Activated CD4-positive, alpha-beta T cell treated with anti-CD3 and anti-CD28 coated beads, Interleukin-2, amount 10 ng/mL, durations not matched to agents 7 days and 5 days (primary cell): ENCODE measurements at places on chromosomes 6 and 20.
A peak's percentile ranks its signal among the peaks of the same experiment; 100 is the strongest.

GRCh38 chr20:44036441-44036840, 121.8 kb downstream of the TOX2 start:
- DNase-seq: no peak

DNA sequence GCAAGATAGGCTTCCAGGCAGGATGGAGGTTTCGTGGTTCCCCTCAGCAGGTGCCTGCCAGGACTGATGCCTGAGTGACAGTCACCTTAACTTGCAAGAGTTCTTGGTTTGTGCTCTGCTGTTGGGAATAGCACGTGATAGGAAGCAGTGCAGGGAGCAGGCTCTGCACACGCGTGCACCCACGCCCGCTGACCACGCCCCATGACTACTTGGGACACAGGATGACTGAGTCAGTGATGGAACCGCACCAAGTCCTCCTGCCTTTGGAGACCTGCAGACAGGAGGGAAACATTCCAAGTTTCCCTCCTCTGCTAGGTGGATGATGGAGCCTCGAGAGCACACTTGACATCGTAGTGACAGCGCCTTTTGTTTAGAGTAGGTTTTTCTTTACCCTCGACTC, 164.2 kb downstream of the DTNBP1 start:
- DNase-seq: no peak

GRCh38 chr6:37535759-37536490, 36.2 kb upstream of the CCDC167 start:
- DNase-seq: no peak

- no peak for DNase-seq
Observed at GRCh38 chr6:46254946-46255345, 84.2 kb upstream of the ENPP5 start.

- no peak for DNase-seq
Observed at GRCh38 chr6:52691718-52692117, 20.8 kb downstream of the TMEM14A start.

DNA sequence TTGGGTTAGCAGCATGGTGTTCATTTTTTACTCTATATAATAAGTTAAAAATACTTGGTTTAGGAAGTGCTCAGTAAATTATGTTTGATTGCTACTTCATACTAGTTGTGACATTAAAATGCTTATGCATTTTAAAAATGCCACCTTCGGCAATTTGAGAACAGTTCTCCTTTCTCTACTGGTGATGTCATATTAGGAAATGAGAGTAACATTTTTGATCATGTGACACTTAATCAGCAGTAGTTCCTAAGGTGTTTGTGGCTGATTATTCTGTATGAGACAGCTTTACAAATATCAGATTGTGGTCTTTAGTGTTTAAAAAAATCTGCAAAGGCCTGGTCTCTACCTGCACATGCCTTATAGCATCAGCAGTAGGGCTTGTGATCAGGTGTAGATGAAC, 4.4 kb downstream of the GZF1 start:
- no peak for DNase-seq

DNA sequence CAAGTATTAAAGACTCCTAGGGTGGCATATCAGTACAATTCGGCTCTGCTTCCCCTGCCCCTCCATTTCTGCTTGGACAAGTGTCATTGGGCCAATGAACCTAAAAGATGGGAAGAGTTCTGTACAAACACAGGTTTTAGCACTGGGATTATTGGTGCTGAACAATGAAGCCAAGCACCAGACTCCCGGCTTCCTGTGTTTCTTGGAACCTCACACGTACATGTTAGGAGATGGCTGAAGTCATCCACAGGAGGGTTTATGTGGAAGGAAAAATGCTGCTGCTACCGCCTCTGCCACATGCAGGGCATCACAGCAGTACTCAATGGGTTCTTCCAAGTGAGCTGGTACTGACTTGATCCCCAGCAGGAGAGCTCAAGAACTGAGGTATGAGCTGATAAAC, 49.7 kb downstream of the TNFRSF21 start:
- no peak for DNase-seq

- no peak for DNase-seq
Observed at GRCh38 chr6:43937236-43938177, 167.5 kb downstream of the VEGFA start.

- no peak for DNase-seq
Observed at GRCh38 chr20:11780765-11781369, 136.8 kb upstream of the BTBD3 start.

GRCh38 chr6:85405175-85405852, 44.6 kb upstream of the NT5E start:
- no peak for DNase-seq

- DNase-seq: no peak
Observed at GRCh38 chr6:150770637-150771036, 94.9 kb upstream of the MTHFD1L start.

GRCh38 chr6:23445157-23445710, 680.8 kb upstream of the NRSN1 start:
- no peak for DNase-seq

DNA sequence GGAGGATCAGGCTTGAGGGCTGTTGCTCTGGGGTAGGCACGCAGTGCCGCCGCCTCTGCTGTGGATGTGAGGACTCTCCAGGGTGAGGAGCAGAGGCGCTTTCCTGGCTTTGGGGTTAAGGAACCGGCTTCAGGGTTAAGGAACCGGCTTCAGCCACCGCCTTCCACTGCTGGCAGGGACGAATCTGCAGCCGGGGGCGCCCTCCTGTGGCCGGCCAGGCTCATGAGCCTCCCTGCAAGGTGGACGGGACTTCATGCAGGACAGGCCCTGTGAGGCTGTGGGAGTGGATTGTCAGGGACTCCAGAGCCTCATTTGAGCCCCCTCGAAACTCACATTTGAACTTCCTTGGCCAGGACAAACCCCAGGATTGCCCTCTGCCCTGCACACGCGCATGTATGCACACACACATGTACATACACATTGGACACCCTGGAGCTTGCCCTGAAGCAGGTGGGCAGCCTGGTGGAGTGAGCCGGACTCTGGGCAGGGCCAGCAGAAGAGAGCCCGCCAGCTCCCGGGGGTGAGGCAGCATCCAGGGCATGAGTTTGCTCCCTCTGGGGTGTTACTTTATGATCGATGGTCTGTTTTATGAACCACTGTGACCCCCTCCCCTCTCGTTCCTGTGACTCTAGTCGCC, 146.9 kb downstream of the PHACTR3 start:
- DNase-seq: peak; percentile 41

DNA sequence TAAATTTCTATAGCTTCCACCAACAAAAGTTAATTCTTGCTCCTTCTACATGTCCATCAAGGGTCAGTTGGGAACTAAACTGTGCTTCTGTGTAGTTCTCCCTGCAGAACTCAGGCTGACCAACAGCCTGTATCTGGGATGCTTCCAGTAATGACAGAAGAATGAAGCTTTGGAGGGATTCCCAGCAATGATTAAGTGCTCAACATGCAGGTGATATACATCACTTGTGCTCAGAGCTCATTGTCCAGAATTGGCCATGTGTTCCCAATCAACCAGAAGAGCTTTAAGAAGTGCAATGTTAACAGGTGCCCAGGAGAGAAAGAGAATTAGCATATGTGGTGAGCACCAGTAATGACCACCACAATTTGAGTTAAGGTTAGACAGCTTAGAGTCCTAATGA, 37.4 kb upstream of the SNRPB2 start:
- no peak for DNase-seq

DNA sequence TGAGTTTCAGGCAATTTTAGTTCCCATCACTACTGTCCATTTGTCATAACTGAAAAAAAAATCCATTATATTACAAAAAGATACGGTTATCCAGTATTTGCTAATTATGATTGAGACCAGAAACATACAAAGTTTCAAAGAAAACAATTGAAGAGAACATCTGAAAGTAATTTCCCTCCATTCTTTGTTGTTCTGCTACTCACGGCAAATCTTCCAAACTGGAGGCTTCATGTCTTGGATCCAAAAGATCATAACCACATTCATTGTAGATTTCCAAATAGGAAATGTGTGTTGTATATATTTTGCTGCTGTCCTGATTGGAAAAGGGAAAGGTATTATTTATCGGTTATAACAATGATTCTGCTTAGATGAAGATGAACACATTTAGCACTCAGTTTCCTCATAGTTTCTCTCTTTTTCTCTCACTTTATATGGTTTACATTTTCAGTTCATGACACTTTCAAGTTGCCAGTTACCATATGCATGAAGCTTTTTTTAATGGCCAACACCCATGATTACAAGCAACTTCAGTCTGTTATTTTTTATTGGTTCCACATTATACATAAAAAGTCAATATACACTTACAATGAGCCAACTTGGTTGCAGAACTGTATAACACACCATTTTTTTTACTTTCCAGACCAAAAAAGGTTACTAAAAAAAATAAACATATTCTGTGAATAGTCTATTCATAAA, 90.4 kb downstream of the KIF6 start:
- DNase-seq: no peak

GRCh38 chr6:148383658-148384368, 41.2 kb downstream of the SASH1 start:
- no peak for DNase-seq

DNA sequence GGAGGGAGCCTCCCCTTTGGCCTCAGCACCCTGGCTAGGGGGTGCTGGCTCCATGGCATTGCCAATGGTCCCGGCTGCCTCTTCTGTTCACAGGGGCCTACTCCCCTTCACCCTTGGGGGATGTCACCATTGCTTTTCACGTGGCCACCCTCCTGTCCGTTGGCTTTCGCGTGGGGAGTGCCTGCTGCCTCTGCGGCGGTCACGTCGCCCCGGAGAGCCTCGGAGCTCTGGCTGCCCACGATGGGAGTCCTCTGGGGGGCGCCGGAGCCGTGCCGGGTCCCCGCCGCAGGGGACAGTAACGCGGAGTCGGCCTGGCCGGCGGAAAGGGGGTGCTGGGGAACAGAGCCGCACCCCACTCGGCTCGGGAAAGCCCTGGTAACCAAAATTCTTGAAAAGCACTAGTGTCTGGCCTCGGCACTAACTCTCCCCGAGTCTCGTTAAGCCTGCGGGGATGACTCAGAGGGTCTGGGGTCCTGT, 661 bp upstream of the HEBP2 start:
- peak; percentile 16 for DNase-seq

DNA sequence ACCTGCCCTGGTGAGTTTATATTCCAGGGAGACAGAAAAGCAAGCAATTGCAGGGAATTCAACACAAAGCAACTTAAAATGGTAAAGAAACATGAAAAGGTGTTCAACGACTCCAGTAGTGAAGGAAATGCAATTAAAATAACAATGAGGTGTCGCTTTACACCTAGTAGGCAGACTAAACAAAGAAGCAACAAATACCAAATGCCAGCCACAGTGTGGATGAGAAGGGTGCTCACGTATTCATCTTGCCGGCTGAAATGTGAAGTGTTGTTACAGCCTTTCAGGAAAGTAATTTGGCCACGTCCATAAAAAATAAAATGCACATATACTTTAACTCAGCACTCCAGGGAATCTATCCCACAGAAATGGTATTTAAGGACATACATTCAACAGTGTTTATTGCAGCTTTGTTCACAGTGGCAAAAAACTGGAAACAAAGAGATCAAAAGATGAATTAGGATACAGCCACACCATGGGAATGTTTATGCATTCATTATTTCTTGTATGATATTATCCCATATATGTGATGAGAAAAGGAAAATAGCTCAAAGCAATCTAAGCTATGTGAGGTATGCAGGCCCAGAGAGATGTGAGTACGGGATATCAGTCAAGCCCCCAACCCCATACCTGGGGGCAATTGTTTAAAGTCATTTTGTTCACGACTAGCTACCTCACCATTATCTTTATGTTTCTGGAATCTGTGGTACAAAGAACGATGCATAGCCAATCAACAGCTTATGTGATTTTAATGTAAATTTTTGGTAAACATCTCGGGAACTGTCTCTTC, 266.0 kb upstream of the SOX4 start:
- no peak for DNase-seq

GRCh38 chr20:47392015-47392720, 35.7 kb upstream of the ZMYND8 start:
- DNase-seq: no peak

DNA sequence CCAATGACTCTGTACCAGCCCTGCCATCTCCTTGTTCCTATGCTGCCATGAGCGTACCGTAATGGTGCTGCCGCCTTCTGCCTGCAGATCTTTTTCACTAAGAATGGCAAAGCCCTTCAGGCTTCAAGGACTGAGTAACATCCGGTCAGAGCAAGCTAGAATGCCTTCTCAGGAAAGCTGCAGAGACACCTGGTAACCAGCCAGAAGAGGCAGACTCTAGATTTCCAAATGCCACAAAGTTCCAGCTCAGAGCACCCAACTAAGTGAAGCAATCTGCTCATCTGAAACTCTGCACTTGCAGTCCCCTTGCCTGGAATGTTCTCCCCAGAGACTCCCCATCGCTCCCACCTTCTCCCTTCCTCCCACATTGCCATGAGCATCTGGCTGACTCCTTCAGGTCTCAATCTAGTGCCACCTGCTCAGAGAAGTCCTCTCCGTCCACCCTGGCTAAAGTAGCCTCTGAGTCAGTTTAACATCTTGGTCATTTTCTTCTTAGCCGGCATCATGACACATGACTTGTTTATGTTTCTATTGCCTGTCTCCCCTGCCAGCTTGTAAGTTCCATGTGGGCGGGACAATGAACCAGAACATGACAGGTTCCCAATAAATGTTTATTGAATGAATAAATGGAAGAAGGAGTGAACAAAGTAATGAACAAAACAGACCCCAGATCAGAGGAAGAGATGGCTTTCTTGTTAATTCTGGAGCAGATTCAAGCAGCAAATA, 6.9 kb upstream of the OCSTAMP start:
- no peak for DNase-seq

DNA sequence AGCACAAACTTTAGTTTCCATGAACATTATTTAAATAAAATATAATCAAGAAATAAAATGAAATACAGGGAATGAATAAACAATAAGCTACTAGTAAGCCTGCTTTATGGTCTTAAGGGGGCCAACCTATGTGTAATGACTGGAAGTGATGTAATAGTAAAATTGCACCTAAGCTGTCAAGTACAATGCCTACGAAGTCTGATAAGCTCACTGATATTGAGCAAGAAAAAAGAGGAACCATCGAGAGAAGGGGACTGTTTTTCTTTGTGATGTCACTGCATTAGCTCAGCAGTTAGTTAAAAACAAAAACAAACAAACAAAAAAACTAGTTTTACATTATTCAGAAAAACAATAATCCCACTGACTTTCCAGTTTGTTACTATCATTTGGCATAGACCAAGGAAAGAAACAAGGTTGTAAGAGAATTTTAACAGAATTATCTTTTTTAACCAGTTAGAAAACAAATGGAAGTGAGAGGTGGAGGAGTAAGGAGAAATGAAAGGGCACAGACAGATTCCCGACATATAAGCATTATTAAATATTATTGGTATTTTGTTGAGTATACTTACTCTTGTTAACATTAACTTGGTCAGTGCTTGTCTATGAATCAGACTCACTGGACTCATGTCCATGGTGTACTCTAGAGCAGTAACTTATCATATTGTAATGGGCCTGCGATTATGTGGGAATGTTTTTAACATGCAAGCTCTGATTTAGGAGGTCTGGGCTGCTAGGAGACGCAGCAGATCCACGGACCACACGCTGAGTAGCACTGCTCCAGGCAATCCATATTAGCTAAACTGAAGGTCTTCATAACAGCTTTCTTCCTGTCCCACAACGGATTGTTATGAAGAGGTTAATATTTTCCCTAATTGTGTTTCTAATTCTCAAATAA, 99.6 kb upstream of the HMGCLL1 start:
- no peak for DNase-seq
